ENCODE measurements at places on chromosomes 2 and 18. TPM values are rescaled to one million over a fixed set of nuclear protein-coding genes. Genes with fewer than 3 reads are reported as not detected.

NR4A2 gene
- 0.45 TPM for total RNA-seq

SLC30A3 gene
- 3.2 TPM for total RNA-seq

ST6GAL2 gene
- total RNA-seq = 139 TPM

COMMD1 gene
- total RNA-seq = 40.3 TPM

C18orf54 gene
- total RNA-seq = 12.1 TPM

EMILIN1 gene
- 2.4 TPM for total RNA-seq

FBXO36 gene
- total RNA-seq = 8.1 TPM

SCN7A gene
- 4.9 TPM for total RNA-seq

SPEG gene
- 11.3 TPM for total RNA-seq

TUBA4B gene
- not detected for total RNA-seq

DNA sequence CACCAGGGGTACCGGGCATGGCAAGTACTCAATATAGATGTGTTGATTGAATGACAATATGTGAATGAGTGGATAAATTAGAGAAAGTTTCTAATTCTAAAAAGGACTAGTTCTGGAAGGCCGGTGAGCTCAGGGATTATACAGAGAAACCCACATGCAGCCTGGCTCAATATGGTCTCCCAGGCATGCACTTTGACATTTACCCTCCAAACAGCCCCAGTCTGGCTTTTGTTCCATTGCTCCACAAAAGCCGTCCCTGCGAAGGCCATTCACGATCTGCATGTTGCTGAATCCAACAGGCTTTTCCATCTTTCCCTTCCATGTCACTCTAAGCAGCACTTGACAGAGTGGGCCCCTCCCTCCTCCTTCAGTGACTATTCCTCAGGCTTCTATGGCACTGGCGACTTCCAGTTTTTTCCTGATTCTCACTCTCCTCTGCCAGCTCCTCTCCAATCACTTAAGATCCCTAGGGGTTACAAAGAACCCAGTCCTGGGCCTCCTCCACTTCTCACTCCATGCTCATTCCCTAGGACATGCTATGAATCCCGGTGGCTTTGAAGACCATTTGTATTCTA lies 266.7 kb downstream of the AFF3 start:
- DNase-seq = no peak

GRCh38 chr2:226001716-226002115 lies 602.2 kb downstream of the NYAP2 start:
- no peak for DNase-seq

GRCh38 chr2:12348216-12348615 lies 368.5 kb upstream of the TRIB2 start:
- DNase-seq = no peak

GRCh38 chr18:23885750-23886149 lies 128.8 kb upstream of the TTC39C start:
- DNase-seq = no peak

- no peak for DNase-seq
Measured at GRCh38 chr2:161991991-161992390, 82.0 kb downstream of the DPP4 start.

DNA sequence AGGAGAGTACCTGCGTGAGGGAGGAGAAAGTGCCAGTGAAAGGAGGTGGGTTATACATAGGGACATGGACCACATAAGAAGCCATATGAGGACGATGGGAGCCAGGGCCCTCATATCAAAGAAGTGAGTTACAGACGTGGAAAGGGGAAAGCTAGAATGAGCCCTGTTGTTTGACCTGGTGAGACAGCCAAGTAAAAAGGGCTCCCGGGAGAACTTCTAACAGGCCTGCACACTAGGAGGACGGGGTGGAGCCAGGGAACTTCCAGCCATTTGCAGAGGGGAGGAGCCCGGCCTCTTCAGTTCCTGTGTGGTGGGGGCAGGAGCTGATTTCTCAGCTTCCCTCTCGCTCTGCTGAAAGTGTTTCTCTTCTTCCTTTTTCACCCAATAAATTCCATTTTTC lies 84.1 kb upstream of the SLC66A3 start:
- no peak for DNase-seq

DNA sequence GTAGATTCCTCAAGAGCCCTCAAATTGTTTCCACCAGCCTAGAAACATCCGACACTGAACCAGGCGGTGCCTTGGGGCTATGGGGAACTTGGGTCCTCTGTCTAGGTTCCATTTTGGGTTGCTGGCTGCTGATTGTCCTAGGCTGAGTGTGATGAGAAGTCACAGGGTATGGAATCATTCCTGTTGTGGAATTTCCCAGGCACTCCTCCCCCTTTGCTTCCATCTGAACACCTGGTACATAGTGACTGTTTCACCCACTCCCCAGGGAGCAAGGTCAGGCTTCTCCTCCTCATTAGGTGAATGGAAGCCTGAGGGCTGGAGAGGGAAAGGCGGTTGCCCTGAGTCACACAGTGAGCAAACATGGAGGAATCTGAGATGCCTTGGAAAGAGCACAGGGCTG lies 4.5 kb downstream of the KIF3C start:
- no peak for DNase-seq

DNA sequence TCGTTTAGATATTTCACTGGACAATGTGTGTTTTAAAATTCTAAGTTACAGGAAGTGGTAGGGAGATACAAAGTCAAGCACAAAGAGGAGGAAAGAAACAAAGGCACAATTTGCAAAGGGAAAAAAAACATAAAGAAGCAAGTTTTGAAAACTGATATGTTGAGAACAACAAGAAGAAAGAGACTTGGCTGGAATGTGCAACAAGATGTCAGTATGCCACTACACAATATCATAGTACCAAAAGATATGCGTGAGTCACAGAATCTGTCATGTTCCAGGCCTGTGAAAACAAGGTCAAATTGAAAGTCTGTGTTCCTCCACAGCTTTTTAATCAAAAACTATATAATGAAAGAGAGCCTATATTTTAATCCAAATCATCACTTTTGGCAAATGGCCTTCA lies 12.0 kb downstream of the EXOC6B start:
- DNase-seq = no peak

DNA sequence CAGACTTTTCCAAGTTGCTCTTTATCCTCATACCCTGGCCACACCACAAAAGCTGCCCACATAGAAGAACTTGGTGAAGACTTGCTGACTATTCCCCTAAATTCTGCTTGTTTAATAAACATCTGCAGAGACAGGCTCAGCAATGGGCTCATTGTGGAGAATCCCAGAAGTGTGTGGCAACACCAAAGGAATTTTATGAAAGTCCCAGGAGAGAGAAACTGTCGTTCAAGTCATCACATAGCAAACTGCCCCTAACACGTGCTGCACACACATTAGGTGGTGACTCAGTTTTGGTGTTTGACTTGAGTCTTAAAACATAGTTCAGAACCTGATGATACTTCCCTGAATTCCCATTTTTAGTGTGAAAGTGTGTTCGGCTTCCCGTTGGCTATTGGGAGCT lies 38.6 kb downstream of the CYP1B1 start:
- no peak for DNase-seq

- DNase-seq = no peak
Measured at GRCh38 chr2:201835066-201835465, 28.7 kb downstream of the CDK15 start.

DNA sequence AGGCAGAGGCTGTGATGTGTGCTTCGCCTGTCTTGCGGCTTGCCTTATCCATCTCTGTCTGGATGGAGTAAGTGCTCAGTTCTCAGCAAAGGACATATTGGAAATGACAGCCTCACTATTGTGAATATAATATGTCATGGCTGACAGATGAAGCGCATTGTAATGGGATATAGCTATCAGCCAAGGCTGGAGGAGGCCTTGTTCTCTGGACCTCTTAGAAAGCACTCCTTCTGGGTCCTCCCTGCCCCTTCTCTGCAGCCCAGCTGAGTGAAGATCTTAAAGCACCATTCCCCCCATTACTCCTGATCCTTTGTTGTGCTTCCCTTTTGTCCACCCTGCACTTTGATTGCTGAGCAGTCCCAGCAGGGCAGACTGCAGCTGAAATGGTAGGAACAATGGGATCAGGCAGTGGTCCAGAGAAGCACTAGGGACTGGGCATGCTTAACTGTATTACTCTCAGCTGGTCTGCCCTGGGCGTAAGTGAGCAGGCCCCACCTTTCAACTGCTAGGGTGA lies 265.3 kb downstream of the SETBP1 start:
- no peak for DNase-seq

GRCh38 chr18:45939236-45939635 lies 27.9 kb downstream of the EPG5 start:
- no peak for DNase-seq

- DNase-seq = no peak
Measured at GRCh38 chr18:24402209-24402785, 4.7 kb upstream of the OSBPL1A start.

- no peak for DNase-seq
Measured at GRCh38 chr2:220127311-220127710, 499.9 kb downstream of the SLC4A3 start.

DNA sequence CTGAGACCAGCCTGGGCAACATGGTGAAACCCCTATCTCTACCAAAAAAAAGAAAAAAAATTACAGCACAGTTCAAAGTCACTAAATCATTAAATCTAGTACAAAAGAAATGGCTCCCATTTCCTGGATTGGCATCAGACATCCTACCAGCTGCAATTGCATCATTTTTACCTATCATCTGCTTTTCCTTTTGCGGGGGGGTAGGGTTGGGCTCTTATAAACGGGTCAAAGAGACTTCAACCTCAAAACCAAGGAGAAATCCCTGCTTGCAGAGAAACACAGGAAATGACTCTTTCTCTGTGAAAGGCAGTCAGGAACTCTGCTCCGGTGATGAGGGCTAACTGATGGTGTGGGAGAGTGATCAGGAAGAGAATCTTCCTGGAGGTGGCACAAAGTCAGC lies 45.3 kb upstream of the RFX8 start:
- no peak for DNase-seq

DNA sequence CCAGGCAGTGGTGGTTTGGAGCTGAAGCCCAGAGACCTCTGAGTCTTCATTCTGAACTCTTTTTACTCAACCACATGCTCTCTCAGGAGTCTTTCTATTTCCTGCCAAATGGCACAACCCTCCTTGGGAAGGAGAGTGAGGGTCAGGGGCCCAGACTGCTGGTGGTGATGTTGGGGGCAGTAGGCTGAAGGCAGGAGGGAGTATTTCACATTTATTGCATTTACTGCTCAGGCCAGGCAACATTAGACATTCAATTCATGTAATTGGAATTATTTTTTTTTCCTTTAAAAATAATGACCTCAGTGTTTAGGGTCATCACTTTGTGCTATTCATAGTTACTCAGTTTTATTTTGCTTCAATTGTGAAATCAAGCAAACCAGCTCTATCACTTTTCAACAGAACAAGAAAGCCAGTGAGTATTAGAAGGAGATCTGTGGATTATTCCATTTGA lies 311.3 kb upstream of the NT5C1B start:
- DNase-seq = no peak

DNA sequence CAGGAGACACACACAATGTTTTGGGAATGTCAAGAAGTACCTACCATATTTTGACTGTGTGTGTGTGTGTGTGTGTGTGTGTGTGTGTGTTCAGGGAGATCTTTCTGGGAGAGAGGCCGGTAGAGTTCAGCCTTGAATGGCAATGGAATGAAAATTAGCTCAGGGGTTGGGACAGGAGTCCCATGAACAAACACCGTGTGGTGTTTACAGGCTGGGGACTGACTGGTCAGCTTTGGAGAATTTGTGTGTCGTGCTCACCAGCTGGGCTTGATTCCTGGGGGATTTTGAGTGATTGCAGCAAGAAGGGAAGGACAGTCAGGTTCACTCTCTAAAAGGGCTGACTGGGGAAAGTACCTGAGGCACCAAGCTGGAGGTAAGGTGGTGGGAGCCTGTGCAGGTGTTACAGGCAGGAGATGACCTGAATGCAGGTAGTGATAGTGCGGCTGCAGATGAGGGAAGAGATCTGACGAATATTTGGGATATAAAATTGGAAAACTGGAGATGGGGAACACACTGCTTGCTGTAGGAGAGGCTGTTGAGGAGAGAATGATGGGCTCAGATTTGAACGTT lies 2.5 kb upstream of the ADNP2 start:
- DNase-seq = no peak

- no peak for DNase-seq
Measured at GRCh38 chr2:148999451-148999921, 39.0 kb upstream of the LYPD6B start.

DNA sequence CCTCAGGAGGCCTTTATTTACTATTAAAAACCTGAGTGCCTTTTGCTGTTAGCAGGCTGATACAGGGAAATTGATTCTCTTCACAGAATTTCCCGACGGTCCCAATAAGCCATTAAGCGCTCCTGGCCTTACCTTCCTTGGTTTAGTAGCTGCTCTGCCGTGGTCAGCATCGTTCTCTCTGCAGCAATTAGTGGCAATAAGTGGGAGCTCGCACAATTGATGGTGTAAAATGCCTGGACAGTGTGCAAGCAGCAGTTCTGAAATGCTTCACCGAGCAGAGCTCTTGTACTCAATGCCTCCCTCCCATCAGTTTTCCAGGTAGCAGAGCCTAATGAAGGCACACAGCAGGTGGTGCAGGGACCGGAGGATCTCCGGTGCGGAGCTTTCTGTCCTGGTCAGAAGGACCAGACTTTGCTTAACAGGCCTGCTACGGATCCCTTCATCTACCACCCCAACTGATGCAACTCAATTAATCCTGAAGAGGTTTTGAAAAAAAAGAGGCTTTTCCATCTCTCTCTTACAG lies 1.1 kb upstream of the LINC00305 start:
- peak; percentile 12 for DNase-seq
